ENCODE measurements at places on chromosomes 12 and 14. TPM values are rescaled to one million over a fixed set of nuclear protein-coding genes. Genes with fewer than 3 reads are reported as not detected.
A peak's percentile ranks its signal among the peaks of the same experiment; 100 is the strongest.

DNA sequence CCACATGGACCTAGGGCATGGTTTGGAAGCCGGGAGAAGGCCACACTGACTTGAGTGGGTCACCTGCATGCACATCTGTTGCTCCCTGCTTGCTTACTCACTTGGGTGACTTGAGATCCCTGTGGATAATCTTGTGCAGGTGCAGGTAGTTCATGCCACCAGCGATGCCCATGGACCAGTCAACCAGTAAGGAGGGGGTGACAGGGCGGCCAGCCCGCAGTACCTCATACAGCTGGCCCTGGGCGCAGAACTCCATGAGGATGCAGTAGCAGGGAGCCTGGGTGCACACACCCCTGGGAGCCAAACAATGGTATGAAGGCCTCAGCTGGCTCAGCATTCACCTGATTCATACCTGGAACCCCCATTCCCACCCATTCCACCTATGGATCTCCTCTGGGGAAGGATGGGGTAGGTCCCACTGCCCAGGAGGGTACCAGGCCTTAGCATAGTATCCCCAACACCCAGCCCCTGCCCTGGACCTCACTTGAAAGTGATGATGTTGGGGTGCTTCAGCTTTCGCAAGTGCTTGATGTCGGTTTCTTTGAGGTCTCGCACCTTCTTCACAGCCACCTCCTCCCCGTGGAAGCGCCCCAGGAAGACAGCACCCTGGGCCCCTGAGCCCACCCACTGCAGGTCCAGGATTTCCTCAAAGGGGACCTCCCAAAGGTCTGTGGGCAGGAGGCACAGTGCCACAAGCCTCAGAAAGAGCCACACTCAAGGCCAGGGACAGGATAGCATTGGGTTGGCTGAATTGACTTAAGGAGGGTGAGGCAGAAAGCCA lies 13.1 kb downstream of the MAP3K12 start:
- no peak for DNase-seq

- DNase-seq = no peak
Measured at GRCh38 chr14:61719344-61720293, 24.3 kb downstream of the HIF1A start.

DNA sequence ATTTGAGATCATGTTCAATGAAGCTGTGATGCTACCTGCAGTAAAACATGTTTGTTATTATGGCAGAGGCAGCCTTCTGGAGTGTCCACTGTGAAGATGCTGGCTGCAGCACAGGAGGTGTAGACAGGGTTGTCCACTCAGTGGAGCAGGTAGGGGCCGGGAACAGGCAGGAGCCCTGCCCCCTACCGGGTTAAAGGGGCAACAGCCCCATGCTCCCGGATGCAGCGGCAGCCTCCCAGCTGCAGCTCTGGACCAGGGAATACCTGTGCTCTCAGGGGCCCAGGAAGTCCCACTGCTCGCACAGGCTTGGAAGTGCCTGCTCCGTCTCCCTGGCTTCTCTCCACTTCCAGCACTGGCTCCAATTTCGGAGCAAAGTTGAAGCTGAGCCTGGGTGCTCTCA lies 401.6 kb downstream of the FOXG1 start:
- peak; percentile 2 for DNase-seq

- no peak for DNase-seq
Measured at GRCh38 chr12:5138845-5139244, 95.2 kb downstream of the KCNA5 start.

- no peak for DNase-seq
Measured at GRCh38 chr12:78540606-78541336, 323.8 kb upstream of the SYT1 start.

GRCh38 chr14:63039866-63040265 lies 5.4 kb downstream of the KCNH5 start:
- DNase-seq = peak; percentile 48

DNA sequence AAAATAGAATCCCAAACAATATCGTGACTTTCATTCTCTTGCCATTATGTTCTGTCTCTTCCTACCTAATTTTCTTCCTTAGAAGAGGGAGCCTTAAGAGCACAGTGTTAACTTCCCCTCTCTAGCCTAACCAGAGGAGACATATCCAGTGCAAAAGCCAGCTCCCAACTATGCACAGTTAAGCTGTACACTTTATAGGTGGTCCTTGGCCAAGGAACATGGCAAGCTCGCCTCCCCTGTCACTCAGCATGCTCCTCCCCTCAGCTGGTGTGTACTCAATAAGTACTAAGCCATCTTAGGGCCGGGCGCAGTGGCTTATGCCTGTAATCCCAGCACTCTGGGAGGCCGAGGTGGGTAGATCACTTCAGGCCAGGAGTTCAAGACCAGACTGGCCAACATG lies 255.1 kb upstream of the TMPO start:
- DNase-seq = no peak

DNA sequence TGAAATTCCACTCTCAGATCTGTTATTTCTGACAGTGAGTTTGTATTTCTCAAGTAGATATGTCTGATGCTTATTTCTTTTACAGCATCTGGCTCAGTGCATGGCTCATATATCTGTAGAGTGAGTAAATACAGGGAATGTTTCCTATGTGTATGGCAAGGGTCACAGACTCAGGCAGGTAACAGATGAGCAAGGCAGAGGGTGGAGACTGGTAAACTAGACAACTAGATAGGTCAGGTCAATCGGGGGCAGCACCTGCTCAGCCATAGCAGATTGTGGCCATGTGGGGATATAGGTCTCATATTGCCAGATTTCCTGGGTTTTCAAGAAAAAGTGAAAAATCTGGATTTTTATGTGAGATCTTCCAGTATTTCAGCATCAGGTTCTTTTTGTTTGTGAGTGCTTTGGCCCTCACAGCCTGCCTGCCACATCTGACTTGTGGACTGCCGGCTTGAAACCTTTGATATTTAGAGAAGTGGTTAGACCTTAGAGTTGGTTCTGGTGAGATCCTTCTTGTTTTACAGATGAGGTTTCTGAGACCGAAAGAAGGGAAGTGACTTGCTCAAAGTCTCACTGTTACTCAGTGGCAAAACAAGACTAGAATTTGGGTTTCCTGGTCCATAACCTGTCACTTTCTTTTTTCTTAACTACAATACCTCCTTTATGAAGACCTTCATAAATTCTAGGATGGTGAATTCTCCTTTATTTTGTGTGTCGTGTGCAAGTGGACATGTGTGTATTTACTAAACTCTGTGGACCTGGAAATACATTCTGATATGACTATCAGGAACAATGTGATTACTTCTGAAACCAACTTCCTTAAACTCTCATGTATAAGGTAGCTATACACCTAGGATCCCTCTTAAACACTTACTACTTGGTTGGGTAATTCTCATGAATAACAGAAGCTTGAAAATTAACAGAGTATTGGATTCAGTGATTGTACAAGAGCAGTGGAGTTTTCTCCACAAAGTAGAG lies 34.4 kb downstream of the PROX2 start:
- no peak for DNase-seq

- DNase-seq = no peak
Measured at GRCh38 chr14:43168371-43168925, 1338.6 kb downstream of the FSCB start.

GRCh38 chr14:89349171-89350008 lies 67.6 kb downstream of the FOXN3 start:
- no peak for DNase-seq

DNA sequence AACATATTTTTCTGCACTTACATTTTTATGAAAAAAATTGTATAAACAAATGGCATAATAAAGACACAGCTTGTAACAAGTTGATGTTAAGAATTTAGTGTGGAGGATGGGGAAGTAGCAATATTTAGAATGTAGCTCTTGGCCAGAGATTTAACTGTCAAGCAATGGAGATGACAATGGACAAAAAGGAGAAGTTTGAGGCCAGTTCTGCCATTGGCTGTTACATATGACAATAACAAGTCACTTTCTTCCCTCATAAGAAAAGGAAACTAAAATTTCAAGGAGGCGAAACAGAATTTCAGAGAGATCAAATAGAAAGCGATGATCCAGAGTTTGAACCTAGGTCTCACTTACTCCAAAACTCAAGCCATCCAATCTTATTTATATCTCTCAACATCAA lies 122.8 kb upstream of the CCDC175 start:
- no peak for DNase-seq

GRCh38 chr12:64139021-64139420 lies 83.1 kb downstream of the KICS2 start:
- DNase-seq = peak; percentile 13

GRCh38 chr12:52084491-52085231 lies 5.2 kb downstream of the SMIM41 start:
- no peak for DNase-seq

DNA sequence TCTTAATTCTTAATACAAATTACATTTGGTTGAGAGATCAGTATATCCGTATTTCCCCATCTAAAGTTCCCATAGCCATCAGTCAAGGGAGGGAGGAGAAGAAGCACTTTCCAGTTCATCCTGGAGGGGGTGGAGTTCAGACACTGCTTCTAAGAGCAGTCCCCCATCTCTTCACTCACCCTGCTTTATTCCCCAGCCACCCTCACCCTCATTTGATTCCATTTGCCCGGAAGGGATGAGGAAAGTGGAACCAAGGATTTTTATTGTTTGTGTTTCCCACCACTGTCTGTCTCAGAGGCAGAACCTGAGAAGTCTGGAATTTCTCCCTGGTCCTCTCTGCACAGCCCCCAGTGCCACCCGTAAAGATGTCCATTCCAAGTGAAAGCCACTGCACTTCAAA lies 134.2 kb upstream of the HIF1A start:
- DNase-seq = peak; percentile 24

DNA sequence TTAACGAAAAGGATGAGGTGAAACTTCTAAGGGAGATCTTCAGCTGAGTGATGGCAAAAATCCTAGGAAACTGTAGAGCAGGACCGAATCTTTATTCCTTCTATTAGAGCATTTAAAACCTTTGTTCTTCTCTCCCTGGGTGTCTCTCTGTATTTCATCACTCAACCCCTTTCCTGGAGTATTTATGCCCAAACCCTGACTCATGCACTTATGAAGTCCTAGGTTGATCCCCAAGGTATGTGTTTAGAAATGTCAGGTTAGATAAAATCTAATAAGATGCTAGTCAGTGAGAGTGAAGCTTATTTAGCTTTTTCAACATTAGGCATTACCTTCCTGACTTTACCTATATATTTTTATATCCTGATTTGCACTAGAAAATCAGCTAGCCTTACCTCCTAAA lies 239.8 kb upstream of the NPAS3 start:
- DNase-seq = no peak

- no peak for DNase-seq
Measured at GRCh38 chr14:102991376-102991775, 66.0 kb downstream of the CDC42BPB start.

GRCh38 chr14:59582161-59582560 lies 5.5 kb upstream of the CCDC175 start:
- no peak for DNase-seq

DNA sequence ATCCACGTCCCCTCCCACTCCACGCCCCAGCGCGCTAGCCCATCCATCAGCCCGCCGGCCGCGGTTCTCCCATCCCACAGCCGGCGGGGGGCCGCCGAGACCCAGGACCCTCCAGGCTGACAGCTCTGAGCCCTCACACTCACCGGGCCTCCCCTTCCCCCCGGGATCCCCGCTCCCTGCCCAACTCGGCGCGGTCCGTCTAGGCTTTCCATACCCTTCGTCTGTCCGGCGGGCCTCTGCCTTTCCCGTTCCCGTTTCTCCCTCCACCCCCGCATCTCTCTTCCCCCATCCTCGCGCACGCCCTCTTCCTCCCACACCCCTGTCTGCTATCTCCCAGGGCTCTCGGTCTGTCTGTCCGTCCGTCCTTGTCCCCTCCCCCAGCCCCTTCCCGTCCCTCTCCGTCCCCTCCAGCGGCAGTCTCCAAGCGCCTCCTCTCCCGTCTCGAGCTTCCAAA lies 726 bp downstream of the ZFHX2 start:
- DNase-seq = no peak

DNA sequence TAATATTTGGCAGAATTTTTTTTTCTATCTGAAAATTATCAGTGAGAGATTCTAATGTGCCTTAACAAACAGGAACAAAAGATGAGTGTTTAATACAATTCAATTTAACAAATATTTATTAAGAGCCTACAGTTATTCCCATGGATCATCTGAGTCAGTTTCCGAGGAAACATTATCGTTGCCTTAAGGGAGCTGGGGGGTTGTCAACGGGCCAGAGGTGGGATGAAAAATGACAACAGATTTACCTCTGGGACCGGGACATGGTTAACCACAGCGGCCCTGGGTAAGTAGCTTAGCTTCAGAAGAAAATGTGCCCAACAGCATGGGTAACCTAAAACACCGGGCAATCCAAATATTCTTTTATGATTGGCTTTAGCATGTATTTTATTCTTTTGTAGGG lies 113.6 kb downstream of the DAD1 start:
- no peak for DNase-seq

DNA sequence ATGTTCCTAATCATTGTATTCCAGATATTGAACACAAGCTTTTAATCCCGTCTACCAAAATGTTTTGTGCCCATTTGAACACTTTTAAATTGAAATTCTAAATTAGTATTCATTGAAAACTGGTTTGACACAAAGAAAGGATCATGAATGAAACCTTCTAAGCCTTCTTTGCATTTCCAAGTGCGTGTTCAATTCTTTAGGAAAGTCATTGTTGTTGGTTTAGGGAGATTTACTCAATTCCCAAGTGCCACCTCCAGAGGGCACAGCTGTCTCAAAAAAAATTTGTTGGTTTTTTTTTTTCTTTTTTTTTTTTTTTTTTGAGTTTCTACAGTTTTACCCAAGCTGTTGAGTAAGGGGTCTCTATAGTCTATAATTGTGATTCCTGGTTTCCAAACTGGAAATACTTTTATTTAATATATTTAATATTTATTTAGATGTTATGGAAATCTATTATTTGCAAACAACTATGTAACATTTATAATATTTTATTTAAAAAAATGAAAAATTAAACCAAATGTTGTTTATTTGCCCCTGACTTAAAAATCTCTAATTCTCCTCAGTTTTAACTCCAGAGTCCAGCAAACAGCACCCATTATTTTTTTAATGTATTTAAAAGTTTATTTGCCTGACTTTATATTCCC lies 79.9 kb downstream of the NEDD1 start:
- peak; percentile 58 for DNase-seq

- no peak for DNase-seq
Measured at GRCh38 chr12:108240027-108240785, 98.9 kb downstream of the CMKLR1 start.

DNA sequence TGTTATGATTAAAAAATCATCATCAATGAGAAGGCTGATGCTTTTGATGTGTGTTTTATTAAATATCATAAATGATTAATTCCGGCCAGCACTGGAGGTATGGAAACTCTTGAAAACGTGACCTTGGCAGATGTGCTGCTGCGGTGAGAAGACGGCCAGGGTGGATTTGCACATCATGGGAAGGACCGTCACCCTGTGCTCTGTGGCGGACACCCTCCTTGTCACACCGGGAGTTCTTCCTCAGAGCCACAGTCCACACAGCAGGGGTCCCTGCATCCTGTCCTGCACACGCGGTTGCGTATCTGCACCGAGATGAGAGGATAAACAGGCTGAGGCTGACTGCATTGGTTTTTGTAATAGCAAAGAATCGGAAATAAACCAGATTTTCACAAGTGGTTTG lies 33.5 kb downstream of the FZD10 start:
- no peak for DNase-seq

- peak; percentile 72 for DNase-seq
Measured at GRCh38 chr12:65685514-65685913, 138.8 kb upstream of the HMGA2 start.

The SLC25A47 gene
- not detected for total RNA-seq

The PSMC6 gene
- total RNA-seq = 132 TPM

The MYO1H gene
- total RNA-seq = not detected

The GRIN2B gene
- 7.2 TPM for total RNA-seq

The CCDC196 gene
- not detected for total RNA-seq

The MGP gene
- total RNA-seq = 402 TPM

Measured in SK-MEL-5 (cell line).